ENCODE measurements at places on chromosomes 1 and 21.

DNA sequence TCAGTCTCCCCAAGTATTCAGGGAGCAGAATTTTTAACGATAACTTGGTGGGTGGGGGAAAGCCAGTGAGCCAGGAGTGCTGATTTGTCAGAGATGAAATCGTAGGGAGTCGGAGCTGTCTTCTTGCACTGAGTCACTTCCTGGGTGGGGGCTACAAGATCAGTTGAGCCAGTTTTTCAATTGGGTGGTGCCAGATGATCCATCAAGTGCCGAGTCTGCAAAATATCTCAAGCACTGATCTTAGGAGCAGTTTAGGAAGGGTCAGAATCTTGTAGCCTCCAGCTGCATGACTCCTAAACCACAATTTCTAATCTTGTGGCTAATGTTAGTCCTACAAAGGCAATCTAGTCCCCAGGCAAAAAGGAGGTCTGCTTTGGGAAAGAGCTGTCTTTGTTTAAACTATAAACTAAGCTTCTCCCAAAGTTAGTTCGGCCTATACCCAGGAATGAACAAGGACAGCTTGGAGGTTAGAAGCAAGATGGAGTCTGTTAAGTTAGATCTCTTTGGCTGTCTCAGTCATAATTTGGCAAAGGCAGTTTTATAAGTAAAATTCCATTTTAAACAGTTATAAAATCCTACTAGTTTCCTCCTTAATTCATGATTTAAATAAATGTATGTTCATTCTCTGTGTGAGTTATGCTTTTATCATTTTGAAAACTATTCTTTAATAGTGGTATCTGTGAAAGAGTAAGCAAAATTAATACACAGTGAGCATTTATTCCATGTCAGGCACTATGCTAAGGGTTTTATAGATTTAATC lies 51.7 kb downstream of the SLC16A1 start:
- peak; percentile 88 for DNase-seq

DNA sequence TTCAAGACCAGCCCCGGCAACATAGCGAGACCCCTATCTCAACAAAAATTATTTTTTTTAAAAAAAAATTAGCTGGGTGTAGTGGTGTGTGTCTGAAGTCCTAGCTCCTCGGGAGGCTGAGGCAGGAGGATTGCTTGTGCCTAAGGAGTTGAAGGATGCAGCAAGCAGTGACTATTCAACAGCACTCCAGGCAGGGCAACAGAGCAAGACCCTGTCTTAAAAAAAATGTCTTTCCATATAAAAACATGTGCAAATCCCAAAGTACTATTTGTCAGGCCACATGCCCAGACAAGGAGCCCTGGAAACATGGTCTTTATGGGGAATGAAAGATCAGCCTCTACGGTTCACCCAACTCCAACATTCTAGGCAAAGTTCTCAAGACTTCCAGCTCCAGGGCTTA lies 13.3 kb downstream of the IFFO2 start:
- DNase-seq: no peak

GRCh38 chr21:31354604-31355443 lies 10.8 kb upstream of the TIAM1 start:
- peak; percentile 12 for DNase-seq

GRCh38 chr21:25925064-25925800 lies 190.5 kb downstream of the GABPA start:
- no peak for DNase-seq

GRCh38 chr1:47681735-47682134 lies 243.9 kb downstream of the FOXD2 start:
- DNase-seq: no peak

- no peak for DNase-seq
Observed at GRCh38 chr1:116911779-116912469, 2.2 kb downstream of the PTGFRN start.

GRCh38 chr1:59266180-59266926 lies 30.5 kb upstream of the FGGY start:
- DNase-seq: no peak

- no peak for DNase-seq
Observed at GRCh38 chr1:192442736-192443135, 125.9 kb downstream of the RGS21 start.

DNA sequence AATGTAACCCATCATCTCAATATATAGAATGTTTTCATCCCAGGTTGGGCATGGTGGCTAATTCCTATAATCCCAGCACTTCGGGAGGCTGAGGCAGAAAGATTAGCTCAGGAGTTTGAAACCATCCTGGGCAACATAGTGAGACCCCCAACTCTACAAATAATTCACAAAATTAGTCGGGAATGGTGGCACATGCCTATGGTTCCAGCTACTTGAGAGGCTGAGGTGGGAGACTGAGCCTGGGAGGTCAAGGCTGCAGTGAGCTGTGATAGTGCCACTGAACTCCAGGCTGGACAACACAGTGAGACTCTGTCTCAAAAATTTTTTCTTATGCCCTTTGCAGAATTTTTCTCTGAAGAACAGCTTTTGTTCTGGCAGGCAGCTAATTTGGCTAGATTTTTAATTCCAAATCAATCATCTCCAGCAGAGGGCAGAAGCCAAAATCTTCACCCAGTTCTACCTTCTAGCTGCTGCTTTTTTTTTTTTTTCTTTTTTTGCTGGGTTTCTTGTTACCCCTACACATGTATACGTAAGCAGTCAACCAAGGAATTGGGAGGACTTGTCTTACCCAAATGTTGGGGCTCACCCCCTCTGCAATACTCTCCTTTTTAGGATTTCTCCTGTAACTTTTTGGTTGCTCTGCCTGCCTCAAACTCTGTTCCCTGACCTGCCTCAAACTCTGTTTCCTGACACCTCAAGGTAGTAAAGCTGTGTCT lies 2.7 kb upstream of the RAD54L start:
- peak; percentile 84 for DNase-seq

All from OCI-M1 (cell line).